NCI-H2107 (cell line): ENCODE measurements at places on chromosomes 7 and 10.

DNA sequence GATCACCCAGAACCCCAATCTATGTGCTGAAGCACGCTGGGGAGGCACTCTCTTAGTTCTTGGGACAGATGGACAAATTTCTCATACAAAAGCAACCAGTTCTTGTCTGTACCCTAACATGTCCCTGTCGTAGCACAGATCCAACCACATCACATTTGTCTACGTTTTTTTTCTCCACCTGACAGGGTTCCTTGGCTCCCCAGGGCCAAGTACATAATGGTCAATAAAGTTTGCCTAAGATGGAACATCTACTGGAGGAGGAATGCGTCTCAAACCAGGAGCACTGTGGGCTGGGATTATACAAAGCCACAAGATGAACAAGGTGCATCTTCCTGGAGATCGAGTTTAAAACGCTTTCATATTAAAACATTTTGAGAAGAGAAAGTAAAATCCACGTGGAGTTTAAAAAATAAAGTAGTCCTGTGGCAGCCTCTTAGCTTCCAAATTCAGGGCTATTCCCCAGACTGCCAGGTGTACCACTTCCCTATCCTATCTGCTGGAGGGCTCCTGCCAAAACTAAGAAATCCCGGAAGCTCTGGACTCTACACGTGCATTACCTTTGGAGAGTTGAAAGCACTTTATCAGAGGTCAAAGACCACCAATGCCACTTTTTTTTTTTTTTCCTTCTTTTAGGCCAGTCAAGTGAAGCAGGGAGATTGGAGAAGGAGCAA, 1.4 kb downstream of the TMEM243 start:
- DNase-seq = no peak

DNA sequence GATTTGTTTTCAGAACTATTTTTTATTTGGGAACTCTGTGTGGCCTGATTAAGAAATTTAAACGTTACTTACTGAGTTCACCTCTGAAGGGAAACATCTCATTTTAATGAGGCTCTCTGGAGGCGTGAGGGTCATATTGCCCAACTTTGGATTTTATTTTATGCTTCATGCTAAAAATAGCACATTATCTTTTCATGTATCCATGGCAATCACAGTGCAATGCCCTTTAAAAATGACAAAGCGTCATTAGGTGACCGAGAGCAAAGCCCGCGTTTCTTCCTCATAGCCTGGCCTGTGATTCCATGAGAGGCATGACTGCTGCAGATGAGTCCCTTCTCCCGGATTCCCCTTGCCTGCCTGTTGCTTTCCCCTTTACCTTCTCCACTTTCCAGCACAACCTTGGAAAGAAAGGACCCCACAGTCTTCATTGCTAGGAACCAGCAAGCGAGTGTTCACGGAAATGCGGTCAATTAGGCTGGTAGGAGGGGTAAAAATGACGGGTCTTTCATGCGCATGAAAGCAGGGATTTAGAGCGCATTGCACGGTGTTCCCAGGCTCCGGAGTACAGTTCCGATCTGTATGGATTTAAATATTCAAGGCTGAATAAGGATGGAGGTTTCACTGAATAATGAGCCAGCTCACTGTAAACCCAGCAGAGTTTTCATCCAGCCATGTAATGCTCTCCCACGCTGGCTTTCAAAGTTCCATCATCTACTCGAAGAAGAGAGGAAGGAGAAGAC, 98.2 kb upstream of the PITRM1 start:
- DNase-seq = no peak

- DNase-seq = no peak
These were observed 2.0 kb downstream of the LDB3 start for GRCh38 chr10:86670290-86670811.

DNA sequence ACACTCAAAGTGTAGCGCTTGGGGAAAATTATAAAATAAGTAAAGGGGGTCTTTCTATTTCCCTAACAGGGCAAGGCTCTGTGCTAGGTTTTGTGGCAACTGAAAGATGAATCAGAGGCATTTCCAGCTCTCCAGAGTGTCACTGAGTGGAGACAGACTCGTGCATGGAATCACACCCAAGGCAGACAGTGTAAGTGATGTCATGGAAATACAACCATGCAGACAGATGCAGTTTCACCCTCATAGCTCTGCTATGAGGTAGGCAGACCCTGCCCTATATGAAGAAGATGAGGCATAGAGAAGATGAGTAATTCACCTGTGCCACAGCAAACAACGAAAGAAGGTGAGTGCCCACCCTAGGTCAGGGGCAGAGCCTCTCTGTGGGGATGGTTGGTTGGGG, 57.2 kb upstream of the PITRM1 start:
- no peak for DNase-seq

- no peak for DNase-seq
These were observed 14.3 kb upstream of the ZMIZ1 start for GRCh38 chr10:79054203-79055099.

DNA sequence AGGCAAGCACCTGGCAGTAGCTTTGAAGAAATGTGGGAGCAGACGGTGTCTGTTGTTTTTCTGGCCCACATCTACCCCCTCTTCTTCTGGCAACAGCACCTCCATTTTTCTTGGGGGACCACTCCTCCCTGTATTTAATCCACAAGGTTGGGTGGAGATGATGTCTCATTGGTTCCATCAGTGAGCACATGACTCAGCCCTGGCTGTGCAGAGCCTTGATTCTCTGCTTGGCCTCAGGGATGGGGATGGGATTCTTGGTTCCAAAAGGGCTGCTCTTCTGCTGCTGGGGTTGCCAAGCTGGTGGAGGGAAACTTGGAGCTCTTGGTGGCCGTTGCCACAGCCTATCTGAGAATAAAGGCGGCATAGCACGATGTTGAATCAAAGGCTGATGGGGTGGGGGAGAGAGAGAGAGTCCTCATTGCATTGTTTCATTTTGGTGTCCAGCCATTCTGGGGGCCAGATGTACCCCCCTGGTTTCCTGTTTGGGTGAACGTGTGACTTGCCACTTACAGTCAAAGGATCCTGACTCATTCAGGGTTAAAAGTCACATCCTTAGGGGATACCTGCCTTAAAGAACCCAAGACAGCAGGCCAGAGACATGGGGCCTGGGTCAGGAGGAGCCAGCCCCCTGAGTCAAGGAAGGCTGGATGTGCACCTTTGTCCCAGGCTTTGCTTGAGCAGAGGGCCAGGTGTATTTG, 25.9 kb downstream of the GRK5 start:
- no peak for DNase-seq

GRCh38 chr7:158246960-158247673, 340.5 kb downstream of the PTPRN2 start:
- DNase-seq = no peak

DNA sequence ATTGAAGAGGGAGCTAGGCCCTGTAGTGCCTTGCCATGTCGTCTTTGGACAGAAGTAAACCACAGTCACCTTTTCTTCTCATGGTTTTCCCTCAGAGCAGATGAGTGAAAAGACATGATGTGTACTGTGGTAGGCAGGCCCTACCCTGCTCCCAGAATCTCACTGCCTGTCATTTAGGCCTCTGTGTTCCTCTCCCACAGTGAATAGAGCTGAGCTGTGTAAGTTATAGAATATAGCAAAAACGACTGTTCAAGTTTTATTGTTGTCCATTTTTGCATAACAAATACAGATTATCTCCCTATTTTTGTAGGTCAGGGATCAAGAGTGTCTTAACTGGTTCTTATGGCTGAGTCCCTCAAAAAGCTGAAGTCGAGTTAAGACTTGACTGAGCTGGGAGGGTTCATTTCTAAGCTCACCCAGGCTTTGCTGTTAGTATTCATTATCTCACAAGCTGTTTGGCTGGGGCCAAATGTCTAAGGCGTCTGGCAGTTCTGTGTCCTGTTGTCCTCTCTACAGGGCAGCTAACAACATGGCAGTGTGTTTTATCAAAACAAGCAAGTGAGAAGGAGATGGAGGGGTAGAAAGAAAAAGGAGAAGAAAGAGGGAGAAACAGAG, 780.9 kb upstream of the POM121L12 start:
- DNase-seq = no peak

GRCh38 chr7:129780257-129780973, 168.9 kb downstream of the NRF1 start:
- peak; percentile 89 for DNase-seq

DNA sequence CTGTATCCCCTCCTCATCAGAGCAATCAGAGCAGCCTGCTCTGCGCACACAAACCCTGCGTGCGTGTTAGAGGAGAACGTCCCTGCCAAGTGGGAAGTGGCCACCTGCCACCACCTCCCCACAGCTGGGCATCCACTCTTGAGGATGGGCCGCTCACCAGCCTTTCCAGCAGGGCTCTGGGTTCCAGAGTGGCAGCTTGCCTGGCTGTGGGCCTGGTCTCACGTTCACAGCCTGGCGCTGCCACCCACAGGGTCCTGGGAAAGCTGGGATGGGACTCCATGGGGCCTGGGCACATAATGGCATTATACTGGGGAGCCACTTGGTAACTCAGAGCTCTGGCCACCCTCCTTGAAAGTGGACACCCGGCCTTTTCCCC, 151.1 kb upstream of the PPP2R2D start:
- DNase-seq = no peak

DNA sequence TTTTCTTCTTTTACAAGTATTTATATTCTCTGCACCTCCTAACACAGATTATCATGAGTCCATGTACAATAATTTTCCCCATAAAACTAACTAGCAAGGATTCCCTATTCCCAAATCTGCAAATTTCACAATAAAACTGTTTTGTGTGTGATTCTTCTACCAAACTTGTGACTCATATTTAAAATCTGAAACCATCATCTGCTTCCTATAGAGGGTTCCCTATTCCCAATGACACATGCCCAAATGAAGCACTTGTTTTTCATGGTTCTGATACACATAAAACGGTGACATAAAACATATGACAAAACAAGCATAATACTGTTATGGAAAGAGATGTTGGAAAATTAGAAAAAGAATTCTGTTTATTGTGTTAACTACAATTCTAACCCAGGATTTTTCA, 657.6 kb downstream of the PARD3 start:
- DNase-seq = no peak

DNA sequence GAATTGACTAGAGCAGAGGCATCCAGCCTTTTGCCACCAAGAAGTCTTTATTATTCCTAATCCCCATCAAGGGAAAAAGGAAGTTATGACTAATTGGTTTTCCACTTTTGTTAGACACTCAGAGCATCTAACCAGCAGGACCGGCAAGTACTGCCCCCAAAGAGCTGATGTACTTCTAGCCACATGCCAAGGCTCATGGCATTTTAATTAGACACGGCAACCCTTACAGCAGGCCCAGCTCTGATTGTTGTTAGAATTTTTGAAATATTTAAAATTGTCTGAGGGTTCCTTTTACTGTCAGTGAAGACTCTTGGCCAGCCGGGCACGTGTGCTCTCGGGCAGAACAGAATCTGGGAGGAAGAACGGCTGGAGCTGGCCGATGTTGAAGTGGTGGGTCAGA, 114.8 kb downstream of the SPAG6 start:
- DNase-seq = no peak

GRCh38 chr7:79936281-79936983, 198.2 kb upstream of the GNAI1 start:
- no peak for DNase-seq

DNA sequence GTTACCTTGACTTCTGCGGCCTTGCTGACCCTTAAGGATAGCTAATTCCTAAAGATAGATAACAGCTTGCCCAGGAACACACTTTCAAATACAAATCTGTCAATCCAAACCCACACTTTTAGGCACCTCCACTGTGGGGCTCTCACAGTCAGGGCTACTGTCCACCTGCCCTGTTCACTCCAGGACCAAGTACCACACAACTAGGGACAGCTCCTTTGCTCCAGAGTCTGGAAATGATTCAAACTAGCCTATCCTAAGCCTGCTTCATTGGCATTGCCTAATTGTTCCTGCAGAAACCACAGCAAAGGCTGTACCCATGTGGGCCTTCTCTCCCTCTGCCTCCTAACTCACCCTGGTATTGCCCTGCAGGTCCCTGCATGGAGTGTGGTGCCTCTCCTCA, 538.9 kb upstream of the IGFBP3 start:
- DNase-seq = no peak

GRCh38 chr7:125061776-125062397, 132.3 kb upstream of the POT1 start:
- no peak for DNase-seq

GRCh38 chr7:37070471-37070870, 346.2 kb upstream of the AOAH start:
- no peak for DNase-seq

DNA sequence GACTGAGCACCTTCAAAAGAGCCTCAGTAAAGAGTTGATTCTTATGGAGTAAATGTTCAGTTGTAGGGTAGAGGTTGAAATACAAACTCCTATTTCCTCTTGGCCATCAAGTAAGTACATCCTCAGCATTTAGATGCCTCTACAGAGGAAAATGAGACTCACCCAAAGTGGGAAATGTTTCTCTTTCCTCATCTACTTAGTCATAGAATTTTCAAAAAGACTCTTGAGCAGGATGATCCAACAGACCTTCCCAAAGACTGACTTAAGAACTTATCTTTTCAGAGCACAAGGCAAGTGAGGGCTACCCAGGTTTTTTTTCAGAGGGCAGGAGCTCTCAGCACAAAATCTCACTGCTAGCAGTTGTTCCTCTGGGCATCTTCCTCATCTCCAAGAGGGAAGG, 449.1 kb downstream of the KCNMA1 start:
- DNase-seq = no peak

DNA sequence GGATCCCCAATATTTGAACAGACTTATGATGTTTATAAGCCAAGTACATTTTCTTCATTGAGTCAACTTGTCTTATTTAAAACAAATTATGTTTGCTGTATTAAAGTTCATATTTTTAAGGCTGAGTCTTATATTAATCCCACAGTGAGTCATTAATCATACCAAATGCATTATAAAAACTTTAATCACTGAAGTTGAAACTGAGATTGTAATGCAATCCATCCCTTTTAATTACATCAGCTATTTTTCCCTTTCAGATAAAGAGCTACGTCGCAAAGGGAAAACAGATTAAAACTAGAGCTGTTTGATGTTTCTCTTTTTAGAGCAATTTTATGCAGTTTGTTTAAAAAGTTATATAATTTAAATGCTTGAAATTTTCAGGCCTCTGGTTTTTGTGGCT, 183.0 kb downstream of the ARID5B start:
- no peak for DNase-seq

DNA sequence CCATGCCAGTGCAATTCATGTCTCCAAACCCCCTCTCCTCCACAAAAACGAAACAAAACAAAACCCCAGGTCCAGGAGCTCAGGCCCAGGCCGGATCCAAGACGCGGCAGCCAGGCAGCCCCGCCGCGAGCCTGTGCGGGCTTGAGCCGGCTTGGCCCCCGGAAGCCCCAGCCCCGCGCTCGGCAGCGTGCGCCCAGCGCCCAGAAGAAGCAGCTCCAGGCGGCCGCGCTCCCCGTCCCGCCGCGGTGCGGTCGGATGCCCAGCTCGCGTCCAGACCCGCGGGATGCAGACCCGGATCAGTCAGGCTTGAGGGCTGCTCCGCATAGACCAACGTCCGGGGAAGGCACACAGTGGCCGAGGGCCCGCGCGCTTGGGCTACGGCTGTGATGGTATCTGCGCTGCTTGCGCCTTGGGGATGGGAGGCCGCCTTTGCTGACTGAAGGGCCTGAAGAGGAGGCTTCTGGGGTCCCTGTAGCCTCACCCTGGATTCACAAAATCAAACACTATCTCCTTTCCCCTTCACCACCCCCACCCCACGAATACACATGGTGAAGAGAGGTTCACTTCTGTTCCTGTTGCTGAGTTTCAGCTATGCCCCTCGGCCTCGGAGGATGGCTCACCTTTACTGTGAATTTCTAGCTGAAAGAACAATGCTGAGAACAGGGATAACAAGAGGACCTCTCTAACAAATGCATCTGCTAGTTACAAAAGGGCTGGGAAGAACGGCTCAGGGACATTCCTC, 79.9 kb upstream of the EN2 start:
- no peak for DNase-seq
